NCI-H1417 treated with DMSO at 0.1 percent for 48 hours (cell line): ENCODE measurements at places on chromosomes 6 and 20.

- DNase-seq: peak; percentile 59
Measured at GRCh38 chr6:149236589-149236988, 80.9 kb upstream of the TAB2 start.

DNA sequence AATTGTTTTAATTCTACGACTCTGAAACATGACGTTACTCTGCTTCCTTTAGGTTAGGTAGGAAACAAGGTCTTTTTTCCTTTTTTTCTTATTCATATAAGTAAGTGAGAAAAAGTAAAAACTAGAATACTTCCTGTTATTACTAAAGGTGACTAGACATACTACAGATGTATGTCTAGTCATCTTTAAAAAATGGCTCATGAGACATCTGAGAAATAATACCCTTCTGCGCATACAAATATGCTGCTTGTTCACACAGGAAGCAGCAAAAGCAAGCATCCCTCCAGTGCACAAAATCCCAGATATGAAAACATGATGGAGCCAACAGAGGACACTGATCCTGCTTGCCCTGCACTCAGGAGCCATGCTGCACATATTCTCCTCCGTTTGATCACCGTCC is 699.1 kb downstream of the EPM2A start:
- DNase-seq: no peak

DNA sequence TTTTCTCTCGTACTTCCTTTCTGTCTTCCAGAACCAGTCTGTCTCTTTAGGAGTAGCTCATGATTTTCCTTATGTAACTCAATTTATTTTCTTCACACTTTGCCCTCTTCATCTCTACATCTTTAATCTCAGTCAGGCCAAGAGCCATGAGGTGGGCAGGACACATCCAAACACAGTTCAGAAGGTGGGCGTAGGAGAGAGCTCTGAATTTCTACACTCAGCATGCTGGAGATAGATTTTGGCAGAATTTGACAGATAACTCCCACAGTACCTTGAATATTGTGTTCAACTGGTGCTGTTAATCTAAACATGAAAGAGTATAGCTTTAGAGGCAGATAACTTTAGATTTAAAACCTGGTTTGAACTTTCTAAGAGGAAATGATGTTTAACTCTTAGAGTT is 23.8 kb upstream of the ZBTB24 start:
- DNase-seq: no peak

DNA sequence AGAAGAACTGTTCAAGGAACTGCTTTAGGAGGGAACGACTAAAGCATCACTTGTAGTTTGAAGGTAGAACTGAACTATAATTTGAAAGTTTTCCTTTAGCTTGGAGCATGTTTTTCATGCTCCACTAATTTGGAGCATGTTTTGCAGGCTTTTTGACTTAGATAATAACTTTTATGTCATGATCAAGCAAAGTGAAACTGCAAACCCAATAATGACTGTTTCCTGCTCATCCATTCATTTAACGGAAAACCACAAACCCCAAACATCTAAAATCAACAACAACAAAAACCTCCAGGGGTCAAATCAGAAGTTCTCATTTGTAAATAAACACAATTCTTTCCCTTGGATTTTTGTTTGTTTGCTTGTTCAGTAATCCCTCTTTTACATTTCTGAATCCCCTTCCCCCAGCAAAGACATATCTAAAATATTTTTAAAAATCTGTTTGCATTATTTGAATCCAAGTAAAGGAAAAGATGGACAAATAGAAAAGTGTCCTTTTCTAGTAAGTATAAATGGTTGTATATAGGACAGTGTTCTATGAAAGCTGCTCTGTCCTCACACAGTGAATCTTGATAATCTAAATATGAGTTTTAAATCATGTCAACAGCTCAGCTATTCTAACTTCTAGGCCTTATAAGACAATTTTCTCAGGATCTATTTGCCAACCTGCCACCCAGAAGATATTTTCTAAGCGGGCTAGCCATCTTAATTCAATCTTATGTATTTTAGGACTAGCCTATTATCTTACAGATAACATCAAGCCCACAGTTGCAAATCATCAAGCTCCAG is 2.6 kb downstream of the SIM1 start:
- no peak for DNase-seq

- no peak for DNase-seq
Measured at GRCh38 chr6:132204591-132204990, 196.7 kb downstream of the MOXD1 start.

GRCh38 chr6:5305968-5306626 is 44.8 kb downstream of the FARS2 start:
- no peak for DNase-seq

DNA sequence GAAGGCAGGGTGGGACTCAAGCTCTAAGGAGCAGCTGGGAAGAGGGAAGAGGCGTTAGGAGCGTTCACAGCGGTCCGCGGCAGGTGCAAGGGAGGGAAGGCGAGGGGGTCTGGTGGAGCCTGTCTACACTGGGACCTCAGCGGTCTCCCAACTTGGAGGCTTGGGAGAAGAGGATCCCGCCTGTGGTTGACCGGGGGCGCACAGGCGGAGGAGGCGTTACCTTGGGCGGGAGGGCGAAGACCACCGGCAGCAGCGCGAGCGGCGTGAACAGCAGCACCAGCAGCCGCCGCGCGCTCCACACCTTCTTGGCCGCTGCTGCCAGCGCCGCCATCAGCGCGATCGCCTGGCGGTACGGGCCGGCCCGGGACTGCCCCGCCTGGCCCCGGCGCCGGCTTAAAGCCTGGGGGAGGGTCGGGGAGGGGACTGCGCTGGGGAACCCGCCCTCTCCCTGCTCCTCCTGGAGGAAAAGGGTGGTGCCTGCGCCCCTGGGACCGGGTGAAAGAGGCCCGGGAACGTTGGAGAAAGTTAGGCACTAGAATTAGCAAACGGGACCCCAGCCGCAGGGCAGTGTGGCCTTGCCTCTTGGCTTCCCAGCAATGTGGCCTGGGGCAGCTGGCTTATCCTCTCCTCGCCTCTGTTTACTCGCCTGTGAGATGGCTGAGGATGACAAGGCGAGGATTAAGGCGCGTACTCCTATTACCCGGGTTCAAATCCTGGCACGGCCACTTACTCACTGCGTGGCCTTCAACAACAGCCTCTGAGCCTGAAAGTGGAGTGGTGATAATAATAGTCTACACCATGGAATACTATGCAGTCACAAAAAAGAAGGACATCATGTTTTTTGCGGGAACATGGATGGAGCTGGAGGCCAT is at the start of gene SLC13A3:
Gene SLC13A3 (minus strand): TSS at position 369 of the 872 bp plus-strand sequence. CDS start 38 bp downstream, at position 331.
- DNase-seq: no peak

DNA sequence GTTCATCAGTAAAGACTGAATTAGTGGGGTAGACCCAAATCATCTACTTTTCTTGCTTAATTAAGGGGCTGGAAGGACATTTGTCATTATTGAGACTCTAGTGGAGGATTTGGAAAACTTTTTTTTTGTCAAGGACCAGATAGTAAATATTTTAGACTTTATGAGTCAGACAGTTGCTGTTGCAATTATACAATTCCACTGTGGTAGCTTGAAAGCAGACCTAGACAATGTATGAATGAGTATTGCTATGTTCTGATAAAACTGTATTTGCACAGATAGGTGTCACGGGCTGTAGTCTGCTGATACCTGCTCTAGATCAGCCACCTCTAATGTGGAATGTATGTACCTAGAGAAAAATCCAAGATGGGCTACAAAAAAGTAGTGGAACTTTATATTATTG is 175.0 kb downstream of the CARMIL1 start:
- no peak for DNase-seq

- DNase-seq: peak; percentile 4
Measured at GRCh38 chr20:63767886-63768285, 28.3 kb downstream of the SLC2A4RG start.

DNA sequence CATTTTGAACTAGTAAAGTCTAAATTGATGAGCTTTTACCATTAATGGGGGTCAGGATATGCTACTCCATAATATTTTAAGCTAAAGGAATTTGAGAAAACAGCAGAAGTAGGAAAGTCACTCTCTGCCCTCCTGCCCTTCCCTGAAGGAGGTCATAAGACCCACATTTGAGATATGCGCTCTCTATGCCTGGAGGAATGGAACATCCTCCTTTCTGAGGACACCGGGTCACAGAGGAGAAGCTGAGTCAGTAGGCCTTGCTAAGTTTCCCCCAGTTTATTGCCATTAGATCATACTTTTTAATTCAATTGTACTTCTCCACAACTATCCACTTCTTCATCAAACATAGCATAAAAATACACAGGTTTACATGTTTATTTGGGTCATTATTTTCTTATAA is 40.3 kb downstream of the AKAP7 start:
- no peak for DNase-seq

DNA sequence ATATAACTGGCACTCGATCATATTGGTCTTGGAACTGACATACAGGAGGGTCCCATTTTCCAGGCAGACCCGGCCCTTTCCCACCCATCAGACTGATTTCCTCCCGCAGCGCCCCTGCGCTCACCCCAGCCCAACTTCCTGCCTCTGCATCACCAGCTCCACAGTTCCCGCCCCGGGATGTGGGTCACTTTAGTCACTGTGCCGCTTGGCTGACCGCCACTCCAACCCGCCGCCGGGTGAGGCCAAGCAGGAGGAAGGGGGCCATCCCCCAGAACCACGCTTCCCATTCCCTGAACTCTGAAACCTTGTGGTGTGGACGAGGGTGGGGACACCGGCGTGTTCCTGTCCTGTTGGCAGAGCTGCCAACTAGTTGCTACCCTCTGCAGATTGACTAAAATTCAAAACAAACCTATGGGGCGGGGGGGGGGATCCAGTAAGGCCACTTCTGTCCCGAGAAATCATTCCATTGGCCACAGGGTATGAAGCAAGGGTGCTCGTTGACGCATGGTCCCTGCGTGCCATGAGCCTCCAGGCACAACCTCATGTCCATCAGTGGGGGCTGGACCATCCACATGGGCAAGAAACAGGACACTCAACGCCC is 12.3 kb downstream of the TGM2 start:
- no peak for DNase-seq

GRCh38 chr20:15618110-15618509 is 955.1 kb downstream of the KIF16B start:
- DNase-seq: no peak

GRCh38 chr6:45552536-45552935 is 174.8 kb upstream of the SUPT3H start:
- no peak for DNase-seq

DNA sequence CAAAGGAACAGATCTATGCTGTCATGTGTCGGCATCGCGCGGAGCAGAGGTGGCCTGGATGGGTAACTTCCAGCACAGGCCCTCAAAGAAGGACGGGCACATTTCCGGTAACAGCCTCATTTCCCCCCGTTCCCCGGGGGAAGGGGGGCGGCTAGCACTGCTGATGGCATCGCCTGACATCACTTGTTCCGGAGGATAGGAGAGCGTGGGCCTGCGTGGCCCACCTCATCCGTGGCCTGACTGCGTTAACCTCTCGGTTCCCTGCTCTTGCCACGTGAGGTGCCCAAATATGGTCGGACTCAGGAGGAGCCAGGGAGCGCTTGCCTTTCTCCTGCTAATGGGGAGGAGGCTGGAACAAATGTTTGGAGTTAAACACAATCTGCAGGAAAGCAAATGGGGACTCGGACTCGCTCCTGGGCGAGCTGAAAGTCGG is at the start of gene AKAP12:
Gene AKAP12 (plus strand): TSS at position 365 of the 433 bp plus-strand sequence. CDS start 596 bp downstream, outside the sequence.
- no peak for DNase-seq

DNA sequence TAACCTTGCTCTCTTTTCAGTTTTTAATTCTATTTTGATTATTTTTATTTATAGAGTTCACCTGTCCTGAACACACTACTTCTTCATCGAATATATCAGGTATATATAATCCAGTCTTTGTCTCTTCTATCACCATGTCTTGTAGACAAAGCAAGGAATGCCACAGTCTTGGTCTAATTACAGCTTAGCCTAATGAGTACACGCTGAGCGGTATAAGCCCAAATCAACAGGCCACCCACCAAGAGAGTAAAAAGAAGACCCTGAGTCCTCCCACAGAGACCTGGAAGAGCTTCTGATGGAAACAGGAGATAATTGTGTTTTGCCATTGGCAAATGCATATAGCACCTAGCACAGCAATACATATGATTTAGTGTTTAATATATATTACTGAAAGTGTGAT is 68.7 kb upstream of the TCF21 start:
- no peak for DNase-seq

DNA sequence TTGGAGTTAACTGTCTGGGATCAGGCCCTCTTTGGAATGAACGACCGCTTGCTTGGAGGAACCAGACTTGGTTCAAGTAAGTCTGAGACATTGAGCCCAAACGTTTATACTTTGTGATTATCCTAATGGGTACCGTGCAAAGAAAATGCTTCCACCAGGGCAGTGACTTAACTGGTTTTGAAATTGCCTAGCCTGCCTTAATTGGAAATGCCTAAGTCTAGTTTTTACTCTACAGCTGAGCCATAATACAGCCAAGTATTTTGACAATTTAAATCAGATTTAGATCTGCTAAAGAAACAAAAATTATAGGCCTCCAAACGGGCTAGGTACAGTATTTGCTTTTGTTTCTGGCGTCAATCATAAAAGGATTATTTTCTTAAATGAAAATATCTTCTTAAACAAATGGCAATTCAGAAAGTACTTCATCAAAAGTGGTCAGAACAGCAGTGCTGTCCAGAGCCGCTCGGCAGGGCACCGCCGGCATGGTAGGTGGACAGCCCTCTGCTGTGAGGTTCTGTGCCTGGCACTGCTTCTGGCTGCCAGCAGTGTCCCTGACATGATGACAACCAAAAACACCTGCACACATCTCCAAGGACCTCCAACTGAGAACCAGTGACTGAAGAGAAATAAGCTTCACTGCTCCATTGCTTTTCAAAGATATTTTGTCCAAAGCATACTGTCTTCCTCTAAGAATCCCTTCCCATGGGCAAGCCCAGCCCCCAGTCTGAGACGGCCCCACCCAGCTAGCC is 55.6 kb downstream of the EZR start:
- DNase-seq: no peak

GRCh38 chr6:125307150-125307838 is 5.5 kb upstream of the HDDC2 start:
- DNase-seq: no peak

DNA sequence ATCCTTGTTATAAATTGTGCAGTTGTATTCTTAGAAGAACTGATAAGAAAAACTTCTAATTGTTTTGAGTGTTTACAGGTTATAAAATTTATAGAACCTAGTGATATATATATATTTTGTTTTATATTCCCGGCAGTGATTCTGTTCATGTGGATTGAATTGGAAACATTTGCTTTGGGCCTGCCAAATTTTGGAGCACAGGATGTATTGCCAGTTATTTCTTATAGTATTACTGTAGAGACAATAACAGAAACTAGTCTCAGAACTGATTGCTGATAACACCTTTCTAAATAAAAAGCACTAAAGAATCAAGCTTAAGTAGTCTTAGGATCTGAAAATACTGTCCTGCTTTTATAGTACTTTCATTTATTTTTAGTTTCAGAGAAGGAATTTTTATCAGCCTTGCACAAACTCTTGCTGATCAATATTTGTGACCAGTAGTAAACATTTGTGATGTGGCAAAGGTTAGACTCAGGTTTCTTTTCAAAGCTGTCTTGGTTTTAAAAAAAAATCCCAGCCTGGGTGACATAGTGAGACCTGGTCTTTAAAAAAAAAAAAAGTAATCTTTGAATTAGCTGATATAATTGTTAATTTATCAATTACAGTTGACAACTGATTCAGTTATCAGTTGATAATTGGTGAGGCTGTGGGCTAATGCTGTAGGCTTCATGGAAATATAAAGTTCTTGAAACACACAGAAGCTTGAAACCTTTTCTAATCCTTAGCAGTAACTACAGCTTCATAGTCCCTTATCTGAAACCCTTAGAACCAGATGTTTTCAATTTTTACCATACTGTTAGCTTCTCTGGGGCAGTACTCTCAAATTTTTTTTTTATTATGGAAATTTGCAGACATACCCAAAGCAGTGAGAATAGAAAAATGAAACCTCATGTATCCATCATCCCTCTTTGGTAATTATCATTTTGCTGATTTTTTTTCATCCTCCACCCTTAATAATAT is 42.4 kb downstream of the RNGTT start:
- no peak for DNase-seq

- DNase-seq: no peak
Measured at GRCh38 chr20:22383156-22383555, 201.2 kb downstream of the FOXA2 start.
